ENCODE measurements at places on chromosomes 6 and 20.

DNA sequence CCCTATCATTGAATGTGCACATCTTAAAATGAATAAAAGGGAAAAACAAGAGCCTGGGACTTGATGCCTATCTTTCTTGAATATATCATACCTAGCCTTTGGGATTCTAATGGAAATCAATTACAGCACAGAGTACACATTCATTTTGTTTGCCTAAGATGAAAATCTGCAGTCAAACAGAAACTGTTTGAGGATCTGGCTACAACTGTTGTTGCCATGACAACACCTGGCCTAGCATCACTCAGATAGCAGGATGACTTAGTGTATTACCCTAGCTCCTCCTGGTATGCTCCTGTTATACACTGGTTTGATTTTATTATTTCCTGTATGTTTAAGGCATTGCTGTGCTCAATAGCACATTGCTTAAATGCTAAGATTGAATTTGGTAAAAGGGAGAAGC is 71.5 kb upstream of the LAMP5 start:
- DNase-seq = no peak

GRCh38 chr6:30647242-30648116 is 546 bp downstream of the C6orf136 start:
- DNase-seq = peak; percentile 83

- no peak for DNase-seq
Measured at GRCh38 chr6:170148709-170149470, 142.0 kb downstream of the DLL1 start.

DNA sequence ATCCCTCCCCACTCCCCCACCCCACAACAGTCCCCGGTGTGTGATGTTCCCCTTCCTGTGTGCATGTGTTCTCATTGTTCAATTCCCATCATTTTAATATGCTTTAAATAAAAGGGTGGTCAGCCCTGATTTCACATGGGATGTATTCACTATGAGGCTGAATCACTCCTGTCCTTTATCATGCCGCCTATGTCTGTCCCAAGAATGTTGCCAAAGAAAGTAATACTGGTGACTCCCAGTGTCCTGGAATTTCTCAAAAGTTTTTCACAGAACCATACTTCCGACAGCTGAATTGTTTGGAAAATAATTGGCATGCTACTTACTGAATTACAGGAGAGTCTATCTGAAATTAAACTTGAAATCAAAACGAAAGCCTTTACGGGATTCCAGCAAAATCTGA is 217.7 kb downstream of the HAO1 start:
- no peak for DNase-seq

- no peak for DNase-seq
Measured at GRCh38 chr6:118295336-118295735, 252.8 kb upstream of the PLN start.

DNA sequence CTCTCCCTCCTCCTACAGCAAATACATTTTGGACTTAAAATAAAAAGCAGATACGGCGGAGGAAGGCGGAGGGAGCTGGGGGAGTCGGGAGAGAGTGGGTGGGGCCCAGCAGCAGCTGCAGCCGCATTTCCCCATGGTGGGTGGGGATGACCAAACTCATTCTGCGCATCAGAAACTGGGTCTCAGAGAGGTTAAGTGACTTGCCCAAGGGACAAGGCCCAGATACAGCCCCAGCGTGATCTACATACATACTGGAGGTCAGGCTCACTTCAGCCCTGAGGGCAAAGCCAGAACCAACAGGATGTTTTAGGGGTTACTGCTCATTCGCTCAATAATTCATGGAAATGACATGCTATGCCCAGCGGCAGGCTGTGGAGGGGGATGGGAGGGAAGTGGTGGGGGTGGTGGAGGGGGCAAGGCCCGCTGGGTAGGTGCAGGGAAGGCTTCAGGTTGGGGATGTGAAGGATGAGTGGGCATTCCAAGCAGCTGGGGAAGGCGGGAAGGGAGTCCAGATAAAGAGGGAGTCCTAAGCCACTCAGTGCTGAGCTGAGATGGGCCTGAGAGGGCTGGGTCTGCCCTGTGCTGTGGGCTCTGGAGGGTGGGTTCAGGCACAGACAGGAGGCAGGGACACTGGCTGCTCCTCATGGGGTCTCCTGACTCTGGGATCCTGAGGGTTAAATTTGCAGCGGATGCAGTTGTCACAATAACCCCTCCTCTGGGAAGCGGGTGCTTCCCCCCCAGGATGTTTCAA is 31.0 kb downstream of the DLGAP4 start:
- no peak for DNase-seq

DNA sequence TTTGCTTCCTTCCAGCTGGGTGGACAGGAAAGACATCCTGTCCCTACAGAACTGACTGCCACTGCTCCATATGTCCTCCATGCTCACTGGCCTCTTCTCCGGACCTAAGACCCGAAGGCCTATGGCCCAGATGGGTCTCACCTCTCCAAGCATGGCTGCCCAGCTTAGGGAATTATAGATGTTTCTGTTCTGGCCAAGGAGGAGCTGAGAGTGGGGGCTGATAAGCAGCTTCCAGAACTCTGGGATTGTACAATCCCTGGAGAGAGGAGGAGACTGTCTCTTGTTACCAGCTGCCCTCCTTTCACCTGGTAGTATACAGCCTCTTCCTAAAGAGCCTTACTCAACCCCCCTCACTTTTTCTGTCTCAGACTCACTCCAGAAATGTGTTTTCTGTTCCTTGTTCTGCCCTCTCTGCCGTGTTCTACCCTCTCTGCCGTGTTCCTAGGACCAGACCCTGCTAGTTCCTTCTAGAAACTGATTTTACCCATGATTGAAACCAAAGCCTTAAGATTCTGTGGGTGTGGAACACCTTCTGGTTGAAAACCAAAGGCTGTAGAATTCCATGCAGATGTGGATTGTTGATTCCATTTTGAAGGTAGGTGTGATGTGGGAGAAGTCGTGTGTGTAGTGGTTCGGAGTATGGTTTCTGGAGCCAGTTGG is 28.7 kb downstream of the ANKS1A start:
- no peak for DNase-seq

- no peak for DNase-seq
Measured at GRCh38 chr20:57280221-57280620, 13.8 kb upstream of the BMP7 start.

DNA sequence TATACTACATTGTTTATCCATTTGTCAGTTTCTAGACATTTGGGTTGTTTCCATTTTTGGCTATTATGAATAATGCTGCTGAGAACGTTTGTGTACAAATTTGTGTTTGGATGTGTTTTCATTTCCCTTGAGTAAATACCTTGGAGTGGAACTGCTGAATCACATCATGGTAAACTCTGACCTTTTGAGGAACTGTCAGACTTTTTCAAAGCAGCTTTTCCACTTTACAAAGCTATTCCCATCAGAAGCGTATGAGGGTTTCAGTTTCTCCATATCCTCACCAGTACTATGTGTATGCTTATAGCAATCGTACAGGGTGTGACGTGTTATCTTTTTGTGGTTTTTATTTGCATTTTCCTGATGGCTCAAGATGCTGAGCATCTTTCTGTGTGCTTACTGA is 103.7 kb downstream of the MYO6 start:
- DNase-seq = no peak

GRCh38 chr6:113104951-113105350 is 752.2 kb upstream of the MARCKS start:
- DNase-seq = no peak

DNA sequence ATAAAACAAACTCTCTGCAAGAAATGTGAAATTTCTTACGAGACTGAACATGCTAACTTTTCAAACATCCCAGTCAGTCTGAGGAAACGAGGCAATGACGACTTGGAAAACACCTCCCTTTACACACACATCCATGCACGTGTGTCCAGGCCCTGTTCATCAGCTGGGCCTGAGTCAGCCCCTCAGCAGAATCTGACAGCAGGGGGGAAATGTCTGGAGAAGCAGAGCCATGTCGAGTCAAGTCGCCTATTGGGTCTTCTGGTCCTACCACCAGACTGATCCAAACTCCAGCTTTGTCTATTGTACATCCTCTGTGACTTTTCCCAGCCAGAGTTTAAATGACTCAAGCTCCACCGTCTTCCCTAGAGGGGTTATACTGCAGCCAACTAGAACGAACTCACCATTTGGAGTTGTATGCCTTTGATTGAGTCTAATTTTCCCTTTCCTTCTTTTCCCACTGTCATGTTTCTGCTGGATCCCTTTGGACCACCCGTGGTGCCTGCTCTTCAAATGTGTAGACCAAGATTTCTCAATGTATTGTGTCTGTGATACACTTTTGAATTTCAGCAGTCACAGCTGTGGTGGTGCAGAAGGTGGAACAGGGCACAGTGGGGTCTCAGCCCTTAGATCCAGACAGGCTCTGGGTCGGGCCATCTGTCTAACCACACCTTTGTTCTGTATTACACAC is 254.0 kb downstream of the CDC5L start:
- no peak for DNase-seq

DNA sequence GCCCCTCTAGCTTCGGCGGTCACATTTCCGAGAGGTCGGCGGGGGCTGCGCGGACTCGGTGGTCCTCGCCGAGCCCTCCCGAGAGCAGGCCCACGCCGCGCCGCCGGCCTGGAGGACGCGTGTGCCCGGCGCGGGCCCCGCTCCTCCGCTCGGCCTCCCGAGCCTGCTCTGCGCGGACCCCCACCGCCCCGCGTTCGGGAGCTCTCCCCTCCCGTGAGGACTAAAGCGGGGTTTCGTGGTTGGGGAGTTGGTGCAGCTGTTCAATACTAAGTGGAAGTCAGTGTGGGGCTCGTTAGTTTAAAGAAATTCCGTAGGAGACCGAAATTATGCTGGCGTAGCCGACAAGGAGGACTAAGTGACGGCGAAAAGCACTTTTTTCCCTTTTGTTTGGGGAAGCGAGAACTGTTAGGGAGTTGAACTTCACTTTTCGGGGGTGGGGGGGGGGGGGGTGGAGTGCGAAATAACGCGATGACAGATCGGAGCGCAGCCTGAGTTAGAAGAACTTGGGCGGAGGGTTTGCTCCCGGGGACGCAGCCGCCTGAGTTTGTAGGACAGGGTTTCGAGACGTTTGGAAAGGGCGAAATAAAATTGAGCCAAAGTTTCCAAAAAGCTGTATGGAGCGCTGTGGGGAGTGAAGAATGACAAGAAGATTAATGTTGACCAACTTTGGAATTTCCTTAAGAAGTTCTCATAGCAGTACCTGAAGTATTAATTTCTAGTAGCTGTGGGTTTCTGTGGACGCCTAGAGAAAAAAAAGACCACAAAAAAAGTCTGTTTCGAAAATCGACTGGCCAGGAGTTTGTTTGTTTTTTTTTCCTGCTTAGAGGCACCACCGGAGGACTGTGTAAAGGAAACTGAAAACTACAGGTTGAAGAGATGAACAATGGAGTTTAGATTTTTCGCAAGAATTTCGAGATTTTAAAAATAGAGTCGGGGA is 1.4 kb downstream of the QKI start:
- peak; percentile 55 for DNase-seq

DNA sequence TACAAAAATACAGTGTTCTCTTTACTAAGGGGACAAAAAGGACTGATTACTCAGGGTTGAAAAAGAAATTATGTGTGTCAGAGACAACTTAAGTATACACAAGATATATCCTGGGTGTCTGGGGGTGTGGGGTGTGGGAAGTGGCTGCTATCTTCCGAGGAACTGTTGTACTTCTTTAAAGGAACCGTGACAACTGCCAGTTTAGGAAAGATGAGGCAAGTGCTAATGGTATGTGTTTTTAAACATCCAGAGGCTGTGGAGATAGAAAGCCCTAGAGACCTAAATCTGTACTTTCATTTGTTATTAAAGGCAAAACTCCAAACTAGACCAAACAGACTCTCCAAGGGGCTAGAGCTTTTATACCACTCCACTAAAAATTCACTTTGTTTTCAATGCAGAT is 95.6 kb downstream of the SNAP25 start:
- DNase-seq = no peak

DNA sequence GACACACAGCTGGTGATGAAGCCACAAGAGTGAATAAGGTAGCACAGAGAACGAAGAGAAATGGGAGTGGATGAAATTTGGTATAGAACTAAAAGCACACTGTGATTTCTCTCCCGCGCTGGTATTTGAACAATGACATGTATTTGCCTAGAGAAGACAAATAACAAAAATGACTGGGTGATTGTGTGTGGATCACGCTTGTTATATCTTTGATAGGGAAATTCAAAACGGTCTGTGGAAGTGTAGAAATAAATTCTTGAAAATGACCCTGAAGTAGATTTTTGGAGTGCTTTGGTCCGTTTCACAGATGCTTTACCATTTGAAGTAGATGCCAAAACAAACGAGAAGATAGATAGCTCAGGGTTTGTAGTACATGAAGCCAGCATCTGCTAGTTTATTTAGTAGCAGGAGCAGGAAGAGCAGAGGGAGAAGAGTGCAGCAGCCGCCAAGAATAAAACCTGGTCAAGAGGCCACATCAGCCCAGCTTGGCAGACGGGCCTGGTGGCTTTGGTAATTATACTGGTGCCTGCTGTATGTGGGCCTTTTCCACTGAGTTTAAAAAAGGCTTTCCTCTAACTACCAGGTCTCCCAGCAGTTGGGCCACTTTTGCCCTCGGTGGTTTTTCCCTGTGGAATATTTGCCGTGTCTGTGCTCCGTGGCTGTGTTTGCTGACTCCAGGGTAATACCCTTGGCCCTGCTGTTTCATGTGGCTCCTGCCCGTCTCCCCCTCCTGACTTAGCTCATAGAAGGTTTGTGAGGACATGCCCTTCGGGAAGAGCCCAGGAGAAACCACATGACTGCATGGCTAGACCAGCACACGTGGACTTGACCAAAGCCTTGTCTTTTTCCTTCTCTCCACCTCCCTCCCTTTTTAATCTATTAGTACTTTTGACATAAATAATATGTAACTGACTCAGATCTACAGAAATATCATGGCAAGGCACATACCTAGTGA is 294.0 kb downstream of the SOX4 start:
- no peak for DNase-seq

DNA sequence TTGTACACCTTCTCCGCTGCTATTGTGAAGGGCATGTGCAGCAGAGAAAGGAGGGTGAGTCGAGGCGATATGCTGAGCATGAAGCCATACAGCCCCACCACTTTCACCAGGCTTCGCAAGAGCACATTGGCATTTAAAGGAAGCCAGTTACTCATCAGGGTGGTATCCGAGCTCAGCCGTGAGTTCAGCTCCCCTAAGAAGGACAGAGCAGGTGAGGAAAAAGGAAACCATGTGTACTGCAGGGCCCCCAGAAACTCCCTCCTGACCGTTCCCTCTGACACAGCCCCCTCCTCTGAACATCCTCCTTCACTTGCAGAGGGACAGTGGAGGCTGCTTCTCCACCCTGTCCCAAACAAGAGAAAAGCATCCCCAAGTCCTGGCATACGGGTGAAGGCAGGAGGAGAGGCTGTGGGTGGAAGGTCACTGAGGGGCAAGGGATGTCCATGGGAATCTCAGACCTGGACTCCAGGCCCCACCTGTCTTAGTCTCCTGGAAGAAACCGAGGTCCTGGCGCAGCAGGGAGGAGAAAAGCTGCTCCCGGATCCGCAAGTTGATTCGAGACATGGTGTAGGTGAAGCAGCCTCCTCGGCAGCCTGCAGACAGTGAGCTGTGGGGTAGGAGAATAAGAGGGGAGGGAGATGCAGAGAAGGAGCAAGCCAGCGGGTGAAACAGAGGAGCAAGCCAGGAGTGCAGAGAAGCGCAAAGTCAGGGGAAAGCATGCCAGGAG is 3.2 kb downstream of the TAP2 start:
- no peak for DNase-seq

- DNase-seq = no peak
Measured at GRCh38 chr6:167855825-167856425, 29.2 kb downstream of the AFDN start.

Data from activated naive CD4-positive, alpha-beta T cell treated with anti-CD3 and anti-CD28 coated beads, Interleukin-2, amount 10 ng/mL, durations not matched to agents 7 days and 5 days (primary cell).